ENCODE measurements at places on chromosomes 3 and 15. TPM values are rescaled to one million over a fixed set of nuclear protein-coding genes. Genes with fewer than 3 reads are reported as not detected.

DNA sequence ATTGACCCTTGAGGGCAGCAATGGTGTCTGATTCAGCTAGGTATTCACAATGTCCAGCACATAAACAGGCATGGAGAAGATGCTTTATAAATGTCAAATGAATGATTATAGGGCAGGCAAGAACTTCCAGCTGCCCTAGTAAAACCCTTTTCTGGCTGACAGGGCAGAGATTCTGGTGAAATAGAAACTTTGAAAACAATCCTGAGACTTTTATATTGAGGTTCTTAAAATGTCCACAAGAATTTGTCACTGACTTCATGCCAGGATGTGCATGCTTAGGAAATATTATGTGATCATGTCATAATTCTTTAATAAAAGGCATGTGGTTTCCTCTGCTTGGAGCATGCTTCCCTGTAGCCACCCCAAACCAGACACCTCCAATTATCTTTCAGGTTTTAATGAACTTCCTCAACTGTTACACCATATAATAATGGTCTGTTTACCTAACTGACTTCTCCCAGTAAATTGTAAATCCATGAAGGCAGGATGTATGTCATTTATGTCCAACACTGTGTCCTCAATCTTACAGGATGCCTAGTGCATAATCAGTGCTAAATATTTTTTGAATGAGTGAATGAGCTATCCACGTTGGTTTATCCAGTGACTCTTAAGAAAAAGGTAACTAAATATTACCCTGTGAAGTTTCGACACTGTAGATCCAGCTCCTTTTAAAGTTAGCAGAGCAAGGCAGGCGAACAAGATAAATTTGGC lies 43.4 kb upstream of the CLRN1 start:
- no peaks in the 10 kb centered on the region for H3K27me3 ChIP-seq
- no peak for DNase-seq
- peaks cover 31% of the 10 kb centered on the region for H3K4me1 ChIP-seq
- no peak overlapping the region for H3K27ac ChIP-seq
- no peak overlapping the region for H3K4me3 ChIP-seq

DNA sequence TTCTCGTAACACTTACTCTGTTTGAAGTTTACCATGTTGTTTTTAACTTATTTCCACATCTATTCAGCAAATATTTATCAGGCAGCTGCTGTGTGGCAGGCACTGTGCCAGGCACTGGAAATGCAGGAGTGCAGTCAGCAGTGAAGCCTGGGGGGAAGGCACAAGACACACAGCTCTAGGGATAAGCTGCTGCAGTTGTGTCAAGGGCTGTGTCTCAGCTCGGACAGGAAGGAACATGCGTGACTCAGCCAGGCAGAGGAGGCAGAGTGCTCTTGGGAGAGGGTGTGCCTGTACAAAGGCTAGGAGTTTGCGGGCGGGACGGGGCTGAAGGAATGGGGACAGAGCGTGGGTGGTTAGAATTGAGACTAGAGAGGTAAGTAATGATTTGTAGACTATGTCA lies 24.7 kb downstream of the LYSMD4 start:
- DNase-seq = peak; percentile 20
- H3K4me1 ChIP-seq = peaks cover 6% of the 10 kb centered on the region
- H3K27ac ChIP-seq = no peak overlapping the region
- no peak overlapping the region for H3K4me3 ChIP-seq
- peaks cover 8% of the 10 kb centered on the region for H3K36me3 ChIP-seq

- no peaks in the 10 kb centered on the region for H3K27me3 ChIP-seq
- DNase-seq = no peak
- H3K4me3 ChIP-seq = no peak overlapping the region
- H3K4me1 ChIP-seq = no peaks in the 10 kb centered on the region
- no peak overlapping the region for H3K27ac ChIP-seq
- no peaks in the 10 kb centered on the region for H3K36me3 ChIP-seq
These were observed 603.7 kb upstream of the CFAP20DC start for GRCh38 chr3:59653405-59654122.

GRCh38 chr3:122183893-122184590 lies 574 bp downstream of the CASR start:
- no peak overlapping the region for H3K4me3 ChIP-seq
- H3K4me1 ChIP-seq = peaks cover 22% of the 10 kb centered on the region
- DNase-seq = peak; percentile 32
- peaks cover 43% of the 10 kb centered on the region for H3K27me3 ChIP-seq
- H3K27ac ChIP-seq = no peak overlapping the region
- H3K36me3 ChIP-seq = no peaks in the 10 kb centered on the region

DNA sequence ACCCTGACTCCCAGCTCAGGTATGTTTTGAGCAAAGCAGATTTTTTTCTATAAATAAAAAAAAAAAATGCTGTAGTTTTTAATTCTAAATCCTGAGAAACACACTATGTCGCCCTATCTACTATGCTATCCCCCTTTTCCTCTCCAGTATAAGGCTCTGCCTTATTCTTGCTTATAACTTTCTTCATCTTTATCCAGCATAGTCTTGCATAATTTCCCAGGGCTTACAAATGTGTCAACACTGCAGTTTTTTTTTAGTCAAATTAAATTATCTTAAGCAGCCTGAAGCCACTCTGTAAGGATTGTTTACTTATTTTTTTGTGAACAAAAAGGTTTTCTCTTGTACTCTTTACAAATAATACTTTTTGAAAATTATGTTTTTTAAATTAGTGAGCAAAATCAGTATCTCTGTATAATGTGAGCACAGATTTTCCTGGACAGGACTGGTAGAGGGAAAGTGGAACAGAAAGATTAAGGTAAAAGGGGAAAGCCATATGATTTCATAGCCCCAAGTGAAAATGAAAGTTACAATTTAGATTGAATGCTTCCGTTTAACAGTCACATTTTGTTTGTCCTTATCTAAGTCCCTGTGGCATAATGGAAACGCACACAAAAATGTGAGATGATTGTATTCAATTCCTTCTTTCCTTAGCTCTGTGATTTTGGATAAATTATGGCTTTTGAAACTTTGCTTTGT lies 5.6 kb upstream of the PYDC2 start:
- H3K4me1 ChIP-seq = no peaks in the 10 kb centered on the region
- no peak for DNase-seq
- H3K4me3 ChIP-seq = no peak overlapping the region
- no peaks in the 10 kb centered on the region for H3K27me3 ChIP-seq

GRCh38 chr3:55491296-55491816 lies 4.2 kb upstream of the WNT5A start:
- no peak for DNase-seq
- H3K4me1 ChIP-seq = peaks cover 9% of the 10 kb centered on the region
- H3K4me3 ChIP-seq = no peak overlapping the region
- no peaks in the 10 kb centered on the region for H3K36me3 ChIP-seq

ADCY5 gene
- polyA plus RNA-seq = 6.9 TPM

GRCh38 chr3:58646503-58646902 lies 20.1 kb downstream of the FAM3D start:
- no peak overlapping the region for H3K4me3 ChIP-seq
- H3K36me3 ChIP-seq = no peaks in the 10 kb centered on the region
- no peak overlapping the region for H3K27ac ChIP-seq
- no peak for DNase-seq
- H3K4me1 ChIP-seq = no peaks in the 10 kb centered on the region

- H3K36me3 ChIP-seq = no peaks in the 10 kb centered on the region
- no peak overlapping the region for H3K27ac ChIP-seq
- no peaks in the 10 kb centered on the region for H3K27me3 ChIP-seq
- no peak for DNase-seq
- no peak overlapping the region for H3K4me3 ChIP-seq
- H3K4me1 ChIP-seq = no peaks in the 10 kb centered on the region
These were observed 297.9 kb downstream of the OTOL1 start for GRCh38 chr3:161794551-161794950.

GRCh38 chr3:49012441-49013017 lies 5.3 kb downstream of the WDR6 start:
- no peak overlapping the region for H3K4me3 ChIP-seq
- H3K36me3 ChIP-seq = peaks cover 12% of the 10 kb centered on the region
- no peak overlapping the region for H3K27ac ChIP-seq
- no peaks in the 10 kb centered on the region for H3K4me1 ChIP-seq

GRCh38 chr15:45287390-45287956 lies 35.4 kb downstream of the SLC28A2 start:
- DNase-seq = no peak
- H3K4me3 ChIP-seq = no peak overlapping the region
- no peak overlapping the region for H3K27ac ChIP-seq
- H3K27me3 ChIP-seq = no peaks in the 10 kb centered on the region
- H3K4me1 ChIP-seq = no peaks in the 10 kb centered on the region

HCN4 gene
- polyA plus RNA-seq = 0.45 TPM

DNA sequence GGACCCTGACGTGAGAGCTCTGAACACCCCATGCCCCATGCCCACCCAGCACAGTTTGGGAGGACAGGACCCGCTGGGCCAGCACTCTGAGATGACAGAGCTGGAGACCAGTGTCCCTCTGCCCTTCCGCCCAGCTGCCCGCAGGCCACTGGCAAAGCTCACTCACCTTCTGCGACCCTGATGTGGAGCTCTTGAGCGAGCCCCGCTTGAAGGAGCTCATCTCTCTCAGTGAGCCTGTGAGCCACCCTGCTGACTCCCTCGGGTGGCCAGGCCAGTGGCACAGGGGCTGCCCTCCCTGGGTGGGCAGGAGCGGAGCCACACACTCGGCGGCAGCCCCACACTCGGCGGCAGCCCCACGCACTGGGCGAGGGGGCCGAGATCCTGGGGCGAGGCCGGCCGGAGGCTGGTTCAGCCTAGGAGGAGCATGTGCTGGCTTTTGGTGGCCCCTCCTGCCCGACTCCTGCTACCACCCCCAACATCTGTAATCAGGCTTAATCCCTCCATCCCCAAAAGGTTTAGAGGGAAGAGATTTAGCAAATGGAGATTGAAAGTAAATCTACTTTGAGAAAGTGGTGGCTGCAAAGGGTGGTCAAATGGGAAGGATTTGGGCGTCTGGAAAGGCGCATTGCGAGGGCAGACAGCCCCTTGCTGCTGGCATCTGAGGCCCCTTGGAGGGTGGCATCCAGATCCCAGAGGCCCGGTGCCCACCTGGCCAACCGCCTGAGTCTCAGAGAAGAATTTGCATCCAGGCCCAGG lies 59.4 kb upstream of the TRPM1 start:
- H3K4me3 ChIP-seq = no peak overlapping the region
- no peak overlapping the region for H3K27ac ChIP-seq
- H3K36me3 ChIP-seq = no peaks in the 10 kb centered on the region
- no peaks in the 10 kb centered on the region for H3K4me1 ChIP-seq

ACTRT3 gene
- polyA plus RNA-seq = 1.4 TPM

DNA sequence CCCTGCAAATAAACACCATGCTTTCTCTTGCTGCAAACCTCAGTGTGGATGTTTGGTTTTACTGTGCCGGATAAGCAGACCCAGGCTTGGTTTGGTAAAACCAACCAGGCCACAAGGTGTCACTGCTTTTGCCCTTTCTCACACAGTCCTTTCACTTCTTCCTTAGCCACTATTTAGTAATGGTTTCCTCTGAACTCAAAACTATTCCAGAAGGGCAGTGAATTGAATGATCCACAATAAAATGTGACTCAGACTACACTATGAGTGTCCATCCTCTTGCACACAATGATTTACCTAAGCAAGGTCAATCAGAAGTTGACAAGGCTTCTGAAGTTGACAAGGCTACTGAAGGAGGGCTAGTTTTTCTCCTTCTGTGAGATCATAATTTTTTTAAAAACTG lies 552.4 kb upstream of the CCDC54 start:
- H3K36me3 ChIP-seq = no peaks in the 10 kb centered on the region
- no peak overlapping the region for H3K4me3 ChIP-seq
- H3K4me1 ChIP-seq = no peaks in the 10 kb centered on the region

DNA sequence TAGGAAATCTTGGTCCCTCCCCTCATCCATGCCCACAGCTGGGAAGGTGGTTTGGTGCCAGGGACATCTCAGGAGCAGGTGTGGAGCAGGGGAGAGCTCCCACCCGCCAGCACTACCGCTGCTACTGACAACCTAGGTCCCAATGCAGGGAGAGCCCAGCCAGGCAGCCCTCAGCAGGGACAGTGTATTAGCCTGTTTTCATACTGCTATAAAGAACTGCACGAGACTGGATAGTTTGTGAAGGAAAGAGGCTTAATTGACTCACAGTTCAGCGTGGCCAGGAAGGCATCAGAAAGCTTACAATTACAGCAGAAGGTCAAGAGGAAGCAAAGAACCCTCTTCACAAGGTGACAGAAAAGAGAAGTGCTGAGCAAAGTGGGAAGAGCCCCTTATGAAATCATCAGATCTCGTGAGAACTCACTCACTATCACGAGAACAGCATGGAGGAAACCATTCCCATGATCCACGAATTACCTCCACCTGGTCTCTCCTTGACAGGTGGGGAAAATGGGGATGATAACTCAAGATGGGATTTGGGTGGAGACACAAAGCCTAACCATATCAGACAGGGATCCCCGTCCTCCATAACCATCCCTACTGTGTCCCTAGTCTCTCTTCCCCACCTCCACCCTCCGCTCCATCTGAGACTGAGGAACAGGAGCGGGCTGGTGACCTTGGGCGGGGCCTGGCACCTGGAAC lies 218.6 kb downstream of the TBC1D2B start:
- H3K36me3 ChIP-seq = no peaks in the 10 kb centered on the region
- H3K4me3 ChIP-seq = no peak overlapping the region
- H3K27ac ChIP-seq = no peak overlapping the region
- DNase-seq = no peak
- no peaks in the 10 kb centered on the region for H3K27me3 ChIP-seq

DNA sequence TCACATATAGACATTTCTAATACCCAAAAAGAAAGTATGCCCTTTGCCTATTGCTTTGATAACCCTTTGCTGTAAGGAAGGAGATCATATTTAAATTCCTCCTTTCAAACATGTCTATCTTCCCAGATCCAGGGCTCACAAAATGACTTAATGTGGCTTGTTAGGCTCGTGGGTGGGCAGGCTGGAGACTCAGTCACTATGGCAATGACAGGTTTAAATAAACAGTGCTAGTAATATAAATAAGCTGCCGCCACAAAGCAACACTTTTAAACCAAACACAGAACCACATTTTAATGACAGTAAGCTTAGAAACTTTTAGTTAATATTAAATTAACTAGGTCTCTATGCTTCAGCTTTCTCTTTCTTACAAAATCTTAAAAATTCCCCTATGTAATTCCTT lies 616.0 kb upstream of the NAALADL2 start:
- H3K4me1 ChIP-seq = no peaks in the 10 kb centered on the region
- no peaks in the 10 kb centered on the region for H3K36me3 ChIP-seq
- H3K4me3 ChIP-seq = no peak overlapping the region
- no peaks in the 10 kb centered on the region for H3K27me3 ChIP-seq

DNA sequence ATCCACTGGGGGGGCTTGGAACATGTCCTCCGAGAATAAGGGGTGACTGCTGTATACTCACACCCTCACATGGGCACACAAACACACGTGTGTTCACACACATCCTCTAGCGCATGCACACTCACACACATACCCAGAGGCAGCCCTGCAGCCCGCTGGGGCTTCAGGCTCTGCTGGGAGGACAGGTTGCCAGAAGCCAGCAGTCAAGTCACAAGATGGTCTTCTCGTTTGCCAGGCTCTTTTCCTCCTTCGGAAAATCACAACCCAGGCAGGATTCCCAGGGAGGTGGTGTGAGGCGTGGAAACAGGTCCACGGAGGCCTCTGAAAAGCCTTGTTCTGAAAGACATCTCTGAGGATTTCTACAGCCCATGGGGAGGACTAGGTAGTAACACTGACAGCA lies 26.8 kb downstream of the MEGF11 start:
- H3K4me3 ChIP-seq = no peak overlapping the region
- H3K27me3 ChIP-seq = peaks cover 17% of the 10 kb centered on the region
- H3K4me1 ChIP-seq = no peaks in the 10 kb centered on the region
- DNase-seq = no peak

BFSP2 gene
- polyA plus RNA-seq = not detected

- H3K4me3 ChIP-seq = no peak overlapping the region
- no peaks in the 10 kb centered on the region for H3K4me1 ChIP-seq
- no peak for DNase-seq
- no peaks in the 10 kb centered on the region for H3K27me3 ChIP-seq
These were observed 25.6 kb upstream of the NR2E3 start for GRCh38 chr15:71784719-71785118.

GRCh38 chr3:161852744-161853143 lies 356.1 kb downstream of the OTOL1 start:
- no peaks in the 10 kb centered on the region for H3K4me1 ChIP-seq
- H3K4me3 ChIP-seq = no peak overlapping the region
- DNase-seq = no peak
- no peak overlapping the region for H3K27ac ChIP-seq
